Osteoblast (primary cell): ENCODE measurements at places on chromosomes 5 and 9.

- no peak for DNase-seq
Measured at GRCh38 chr9:122816163-122816867, 12.1 kb downstream of the PDCL start.

- DNase-seq: peak; percentile 81
Measured at GRCh38 chr9:132583584-132584304, 1.3 kb downstream of the BARHL1 start.

GRCh38 chr5:134267366-134268018 lies 41.6 kb upstream of the PPP2CA start:
- peak; percentile 73 for DNase-seq

GRCh38 chr5:78798673-78799029 lies 150.1 kb upstream of the LHFPL2 start:
- DNase-seq: no peak

DNA sequence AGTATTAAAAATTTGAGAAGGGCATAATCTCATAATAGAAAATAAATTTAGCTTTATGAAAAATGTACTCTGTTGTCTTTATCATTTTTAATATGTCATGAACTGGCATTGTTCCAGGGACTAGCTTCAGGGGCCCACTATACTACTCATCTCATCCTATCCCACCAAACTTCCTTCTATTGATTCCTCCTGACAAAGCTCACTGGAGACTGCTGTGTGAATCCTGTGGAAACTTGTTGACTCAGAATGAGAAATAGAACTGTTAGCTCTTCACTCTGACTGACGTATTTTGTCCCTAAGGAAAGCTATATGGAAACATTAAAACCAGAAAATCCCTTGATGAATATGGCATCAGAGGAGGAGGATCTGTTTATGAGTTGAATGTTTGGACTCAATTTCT lies 29.8 kb upstream of the BNIP1 start:
- DNase-seq: no peak

GRCh38 chr5:171635028-171635427 lies 150.6 kb upstream of the SMIM23 start:
- no peak for DNase-seq

DNA sequence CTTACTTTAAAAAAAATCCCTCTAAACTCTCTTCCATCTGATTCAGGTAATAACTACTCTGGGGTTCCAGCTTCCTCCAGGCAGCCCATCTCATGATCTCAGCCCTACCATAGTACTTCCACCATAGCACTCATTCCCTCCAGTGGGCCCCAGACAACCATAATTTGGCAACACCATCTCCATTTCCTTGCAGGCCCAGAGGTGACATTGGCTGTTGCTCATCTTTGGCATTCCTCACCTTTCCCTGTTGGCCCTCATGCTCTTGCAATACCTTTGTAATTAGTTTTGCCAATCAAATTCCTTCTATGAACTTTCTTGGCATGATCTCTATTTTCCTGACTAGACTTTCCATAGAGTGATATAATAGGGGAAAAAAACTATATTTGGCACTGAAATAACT lies 60.1 kb downstream of the TAF11L14 start:
- no peak for DNase-seq

GRCh38 chr9:1922026-1922425 lies 93.1 kb upstream of the SMARCA2 start:
- no peak for DNase-seq

DNA sequence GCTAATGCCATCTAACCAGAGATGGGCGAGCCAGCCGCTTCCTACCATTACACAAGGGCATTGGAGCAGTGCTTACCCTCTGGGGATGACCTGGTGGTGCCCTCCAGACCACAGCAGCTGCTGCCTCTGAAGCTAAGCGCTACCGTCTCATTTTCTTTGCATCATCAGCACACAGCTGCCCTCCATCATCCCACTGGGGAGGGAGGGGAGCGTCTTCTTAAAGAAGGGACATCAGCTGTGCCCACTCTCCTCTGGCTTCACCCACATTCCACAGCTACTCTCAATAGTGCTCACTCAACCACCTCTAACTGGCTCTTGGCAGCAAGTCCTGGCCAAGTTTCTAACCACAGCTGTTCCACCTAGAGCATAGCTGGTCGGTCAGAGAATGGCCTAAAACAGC lies 503.4 kb downstream of the NFIB start:
- DNase-seq: no peak

- peak; percentile 83 for DNase-seq
Measured at GRCh38 chr5:137705106-137705505, 30.8 kb downstream of the KLHL3 start.

GRCh38 chr5:14316471-14316870 lies 173.3 kb downstream of the TRIO start:
- no peak for DNase-seq

GRCh38 chr5:112594095-112594850 lies 143.4 kb upstream of the APC start:
- DNase-seq: no peak

DNA sequence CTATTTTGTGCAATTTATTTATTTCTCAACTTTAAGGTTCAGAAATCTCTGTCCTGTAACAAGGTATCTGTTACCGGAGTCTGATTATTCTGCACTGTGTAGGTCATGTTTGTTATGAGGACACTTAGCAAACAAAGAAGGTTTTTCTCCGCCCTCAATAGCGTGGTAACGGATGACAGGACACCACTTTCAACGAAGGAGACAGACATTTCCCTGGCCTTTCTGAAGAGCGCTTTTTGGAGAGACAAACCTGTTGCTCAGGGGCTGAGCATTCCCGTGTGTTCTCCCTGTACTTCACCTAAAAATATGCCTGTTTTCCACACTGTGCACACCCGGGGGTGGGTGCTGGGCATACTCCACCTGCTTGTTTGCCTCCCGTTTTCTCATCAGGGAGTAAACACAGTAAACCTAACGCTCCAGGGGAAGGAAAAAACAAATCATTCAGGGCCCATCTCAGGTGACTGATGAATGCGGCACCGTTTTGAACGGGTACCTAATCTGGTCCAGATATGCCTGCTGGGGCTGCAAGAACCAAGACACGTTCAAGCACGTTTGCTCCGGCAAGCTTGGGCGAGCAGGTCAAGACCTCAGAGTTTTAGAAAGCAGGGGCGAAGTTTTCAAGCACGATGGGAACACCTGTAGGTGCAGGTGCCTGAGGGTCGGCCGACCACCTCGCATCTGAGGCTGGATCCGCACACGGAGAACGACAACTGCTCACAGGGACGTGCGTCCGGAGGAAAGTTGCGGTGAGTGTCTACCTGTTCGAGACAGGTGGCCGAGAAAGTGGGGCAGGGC lies 859 bp downstream of the RETREG1 start:
- DNase-seq: peak; percentile 72

DNA sequence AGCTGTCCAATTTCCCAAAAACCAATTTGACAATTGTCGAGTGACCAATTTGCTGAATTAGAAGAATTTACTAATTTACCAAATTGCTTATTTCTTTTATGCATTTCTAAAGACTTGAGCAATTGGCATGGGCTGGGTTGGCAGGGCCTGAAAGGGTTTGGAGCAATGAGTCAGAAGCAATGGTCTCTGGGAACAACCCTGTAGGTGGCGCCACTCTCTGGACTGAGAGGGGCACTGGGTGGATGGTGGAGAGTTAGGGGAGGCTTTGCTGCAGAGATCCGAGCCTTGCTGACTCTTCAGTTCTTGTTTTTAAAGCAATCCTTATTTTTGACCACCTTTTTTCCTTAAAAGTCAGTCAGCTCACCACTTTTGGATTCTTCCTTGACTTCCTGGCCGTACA lies 71.5 kb upstream of the RPS23 start:
- DNase-seq: no peak

- no peak for DNase-seq
Measured at GRCh38 chr5:133994297-133994989, 10.3 kb downstream of the VDAC1 start.
